Fibroblast of skin of abdomen (primary cell): ENCODE measurements at places on chromosomes 3 and 15.

- no peak for DNase-seq
These were observed 1.1 kb downstream of the CNTN4 start for GRCh38 chr3:2099779-2100191.

DNA sequence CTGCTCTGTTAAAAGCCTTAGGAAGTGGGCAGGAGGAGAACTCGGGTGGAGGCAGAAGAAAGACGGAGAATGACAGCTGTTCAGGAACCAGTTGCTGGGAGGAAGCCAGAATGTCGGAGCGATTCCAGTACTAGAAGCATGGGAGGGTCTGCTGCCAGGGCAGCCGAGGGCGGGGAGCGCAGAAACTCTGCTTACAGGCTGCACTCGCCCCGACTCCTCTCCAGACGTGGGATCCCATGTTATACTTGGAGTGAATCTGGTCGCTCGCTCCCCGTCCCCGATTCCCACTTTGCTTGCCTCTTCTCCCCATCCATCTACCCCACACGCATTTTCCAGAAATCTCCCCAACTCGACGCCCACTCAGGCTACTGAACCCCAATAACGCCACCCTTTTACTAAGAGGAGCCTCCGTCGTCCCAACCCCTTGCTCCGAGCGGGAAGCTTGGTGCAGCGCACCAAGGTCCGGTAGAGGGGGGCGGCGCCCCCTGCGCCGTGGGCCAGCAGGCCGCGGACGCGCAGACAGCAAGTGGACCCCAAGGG is 665 bp downstream of the GATM start:
- no peak for DNase-seq

DNA sequence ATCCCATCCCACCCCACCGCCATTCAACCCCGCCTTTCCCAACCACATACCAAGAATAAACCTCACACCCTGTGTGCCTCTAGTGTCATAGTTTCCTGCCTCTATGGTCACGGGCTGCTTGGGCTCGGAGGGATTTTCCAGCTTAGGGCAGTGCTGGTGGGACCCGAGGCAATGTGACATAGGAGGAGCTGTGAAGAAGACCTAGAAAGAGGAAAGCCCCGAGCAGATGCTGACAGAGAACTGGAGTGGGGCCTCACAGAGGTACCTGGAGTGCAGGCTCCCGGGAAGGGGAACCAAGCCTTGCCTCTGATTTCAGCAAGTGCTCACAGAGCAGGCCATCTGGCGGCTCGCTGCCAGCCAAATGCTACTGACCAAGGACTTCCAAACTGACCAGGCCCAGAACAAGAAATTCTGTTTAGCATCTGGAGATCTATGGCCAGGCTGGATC is 27.5 kb downstream of the BHLHE40 start:
- DNase-seq: no peak

- peak; percentile 10 for DNase-seq
These were observed 405.9 kb downstream of the SOX2 start for GRCh38 chr3:182117583-182117982.

GRCh38 chr3:100210772-100211135 is 50.0 kb upstream of the TBC1D23 start:
- DNase-seq: peak; percentile 65

DNA sequence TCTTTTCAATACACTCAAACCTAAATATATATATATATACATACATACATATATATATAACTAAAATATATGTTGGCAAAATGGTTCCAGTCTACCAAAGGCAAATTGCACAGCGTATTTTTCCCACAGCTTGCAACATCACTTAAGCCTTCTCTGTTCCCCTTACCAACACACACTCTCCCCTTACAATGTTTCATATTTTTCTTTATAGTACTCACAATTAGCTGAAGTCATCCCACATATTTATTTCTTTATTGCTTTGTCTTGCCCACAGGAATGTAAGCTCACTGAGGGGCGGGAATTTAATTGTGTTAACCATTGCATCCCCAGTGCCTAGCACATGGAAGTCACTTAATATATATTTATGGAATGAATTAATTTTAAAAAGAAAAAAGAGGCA is 288.3 kb downstream of the ULK4 start:
- DNase-seq: peak; percentile 71

DNA sequence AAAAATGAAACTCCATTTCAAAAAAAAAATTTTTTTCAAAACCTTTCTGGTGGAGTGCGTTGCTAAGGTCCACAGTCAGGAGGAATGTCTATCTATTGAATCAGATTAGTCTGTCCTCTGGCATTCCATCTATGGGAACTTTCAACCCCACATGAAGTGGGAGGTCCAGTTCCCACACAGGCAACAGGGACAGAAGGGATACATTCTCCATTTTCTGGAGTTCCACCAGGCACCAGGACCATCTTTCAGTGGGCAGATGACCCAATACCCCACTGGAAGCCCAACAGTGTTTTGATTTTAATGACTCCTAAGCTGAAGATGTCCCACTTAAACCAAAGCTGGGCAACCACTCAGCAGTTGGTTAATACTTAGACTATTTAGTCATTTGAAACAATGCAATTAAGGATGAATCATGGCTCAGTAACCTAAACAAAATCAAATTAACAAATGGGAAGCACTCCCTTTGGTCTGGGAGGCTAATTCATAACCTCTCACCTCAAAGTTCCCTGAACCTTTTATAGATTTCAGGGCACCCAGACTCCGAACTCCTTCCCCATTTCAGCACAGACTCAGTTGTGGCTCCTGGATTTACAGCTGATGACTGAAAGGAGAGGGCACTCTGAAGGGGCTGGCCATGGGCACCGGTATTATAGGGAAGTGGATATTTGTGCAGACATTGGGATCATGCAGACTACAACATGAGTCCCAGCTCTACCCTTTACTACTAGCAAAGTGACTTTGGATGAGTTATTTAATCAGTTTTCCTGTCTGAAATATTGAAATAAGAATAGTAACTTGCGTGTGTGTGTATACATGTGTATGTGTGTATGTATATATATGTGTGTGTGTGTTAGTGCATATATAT is 264.3 kb upstream of the LRTM1 start:
- DNase-seq: peak; percentile 99

DNA sequence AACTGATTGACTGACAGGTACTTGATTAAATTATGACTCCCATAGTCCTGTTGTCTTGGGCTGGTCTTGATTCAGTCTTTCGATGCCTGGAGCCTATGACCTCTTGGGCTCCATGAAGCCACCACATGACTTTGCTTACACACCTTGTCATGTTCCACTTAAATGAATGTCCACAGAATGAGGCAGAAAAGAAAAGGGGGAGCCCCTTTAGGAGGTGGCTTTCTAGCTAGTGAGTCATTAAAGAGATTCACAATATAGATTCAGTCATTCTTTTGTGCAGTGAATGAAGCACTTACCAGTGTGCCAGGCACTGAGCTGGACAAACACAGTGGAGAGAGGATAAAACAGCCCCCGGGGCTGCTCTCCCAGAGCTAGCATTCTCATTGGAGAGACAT is 17.1 kb downstream of the VIPR1 start:
- no peak for DNase-seq

GRCh38 chr15:59437142-59437816 is 707 bp upstream of the FAM81A start:
- no peak for DNase-seq

- DNase-seq: no peak
These were observed 121.6 kb upstream of the AADACL2 start for GRCh38 chr3:151612115-151612514.

DNA sequence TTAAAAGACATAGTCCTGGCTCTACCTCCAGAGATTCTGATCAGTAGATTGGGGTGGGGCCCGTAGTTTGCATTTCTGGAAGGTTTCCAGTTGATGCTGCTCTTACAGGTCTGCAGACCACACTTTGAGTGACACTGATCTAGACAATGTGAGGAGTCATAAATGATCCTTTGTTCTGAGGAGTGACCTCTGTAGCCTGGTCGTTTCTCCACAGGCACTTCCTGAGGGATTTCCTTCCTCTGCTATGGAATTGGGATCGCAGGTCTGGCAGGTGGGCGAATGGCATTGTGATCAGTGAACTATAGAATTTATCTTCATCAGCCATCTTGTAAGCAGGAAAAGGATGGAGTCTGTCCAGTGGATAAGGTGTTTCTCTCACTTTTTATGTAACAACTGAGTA is 5.5 kb downstream of the GFM1 start:
- DNase-seq: no peak

- peak; percentile 43 for DNase-seq
These were observed 61.1 kb downstream of the XXYLT1 start for GRCh38 chr3:195209847-195210265.

DNA sequence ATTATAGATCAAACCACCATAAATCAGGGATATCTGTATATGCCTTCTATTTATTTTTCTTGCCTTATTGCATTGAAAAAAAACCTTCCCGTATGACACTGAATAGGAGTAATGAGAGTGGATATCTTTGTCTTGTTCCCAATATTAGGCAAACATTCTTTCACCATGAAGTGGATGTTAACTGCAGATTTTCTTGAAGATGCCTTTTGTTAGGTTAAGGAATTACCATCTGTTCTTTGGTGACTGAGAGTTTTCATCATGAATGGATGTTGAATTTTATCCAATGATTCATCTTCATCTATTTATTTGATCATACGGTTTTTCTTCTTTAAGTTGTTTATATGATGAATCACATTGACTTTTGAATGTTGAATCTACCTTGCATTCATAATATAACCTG is 47.1 kb upstream of the MECOM start:
- no peak for DNase-seq

GRCh38 chr15:25381579-25381978 is 57.2 kb downstream of the UBE3A start:
- no peak for DNase-seq

- DNase-seq: no peak
These were observed 156.8 kb upstream of the ICE2 start for GRCh38 chr15:60635507-60636352.

- DNase-seq: peak; percentile 31
These were observed 23.5 kb downstream of the LSM3 start for GRCh38 chr3:14201940-14202684.

- peak; percentile 25 for DNase-seq
These were observed 860.3 kb upstream of the SEMA6D start for GRCh38 chr15:46856839-46857502.

GRCh38 chr3:68403741-68404140 is 528.6 kb downstream of the TAFA4 start:
- no peak for DNase-seq

DNA sequence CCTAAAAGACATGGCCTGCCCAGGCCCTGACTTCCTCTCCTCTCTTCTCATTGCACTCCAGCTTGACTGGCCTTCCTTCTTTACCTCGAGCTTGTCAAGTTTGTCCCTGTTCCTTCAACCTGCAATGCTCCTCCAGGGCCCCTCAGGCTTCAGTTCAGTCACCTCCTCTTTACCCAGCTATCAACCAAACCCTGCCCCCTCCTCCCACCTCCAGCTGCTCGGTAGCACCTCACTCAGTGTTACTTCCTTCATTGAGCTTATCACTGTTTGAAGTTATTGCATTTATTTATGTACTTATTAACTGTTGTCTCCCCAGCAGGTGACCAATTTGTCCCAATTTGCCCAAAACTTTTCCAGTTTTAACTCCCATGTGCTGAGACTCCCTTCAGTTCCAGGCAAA is 95.8 kb upstream of the UBE2E1 start:
- no peak for DNase-seq

DNA sequence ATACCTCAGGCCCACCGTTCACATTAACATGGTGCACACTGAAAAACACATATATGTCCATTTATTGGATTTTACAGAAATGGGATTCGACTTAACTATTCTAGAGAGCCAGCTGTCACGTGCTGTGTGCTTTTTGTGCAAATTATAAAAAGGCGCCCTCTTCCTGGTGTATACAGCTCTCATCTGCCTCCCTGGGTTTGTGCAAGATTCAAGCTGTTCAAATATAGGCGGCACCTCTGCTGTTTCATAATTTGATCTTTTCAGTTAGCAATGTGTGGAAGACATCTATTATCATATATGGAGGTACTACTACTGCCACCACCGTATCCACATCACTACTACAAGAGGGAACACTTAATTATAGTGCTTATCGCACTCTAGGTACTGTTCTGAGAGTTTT is 187.6 kb downstream of the EBLN2 start:
- DNase-seq: no peak

DNA sequence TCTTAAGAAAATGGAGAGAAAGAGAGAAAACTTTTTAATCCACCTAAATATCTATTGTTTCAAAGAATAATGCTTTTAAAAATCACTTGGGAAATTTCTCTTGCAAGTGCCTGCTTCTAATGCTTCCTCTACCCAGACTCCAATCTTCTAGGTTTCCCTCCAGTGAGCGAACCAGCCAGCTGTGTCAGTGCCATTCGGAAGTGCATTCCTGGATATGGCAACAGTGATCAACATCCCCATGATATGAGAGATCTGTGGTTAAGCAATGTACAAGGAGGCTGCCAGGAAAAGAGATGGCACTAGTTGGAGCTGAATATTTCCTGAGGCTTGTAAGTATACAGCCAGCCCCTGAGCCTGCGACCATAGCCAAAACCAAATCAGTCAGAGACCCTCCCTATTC is 53.3 kb upstream of the KCNMB2 start:
- DNase-seq: no peak

- DNase-seq: peak; percentile 56
These were observed 285.4 kb upstream of the ROPN1 start for GRCh38 chr3:124277144-124277890.

DNA sequence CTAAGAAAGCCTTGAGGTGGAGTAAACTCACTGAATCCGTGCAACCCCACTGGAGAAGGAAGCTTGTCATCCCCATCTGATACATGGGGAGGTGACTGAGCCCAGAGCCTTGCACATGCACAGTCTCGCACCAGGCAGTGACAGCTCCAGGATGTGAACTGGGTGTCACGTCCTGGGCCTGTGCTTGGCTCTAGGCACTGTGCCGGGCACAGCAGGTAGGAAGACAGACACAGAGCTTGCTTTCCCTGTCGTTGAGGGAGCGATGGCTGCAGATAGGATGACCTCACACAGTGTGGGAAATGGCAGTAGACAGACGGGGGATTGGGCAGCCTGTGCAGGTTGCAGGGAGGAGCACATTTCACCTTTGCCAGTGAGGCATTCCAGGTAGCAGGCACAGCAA is 12.2 kb upstream of the ATP2B2 start:
- no peak for DNase-seq

DNA sequence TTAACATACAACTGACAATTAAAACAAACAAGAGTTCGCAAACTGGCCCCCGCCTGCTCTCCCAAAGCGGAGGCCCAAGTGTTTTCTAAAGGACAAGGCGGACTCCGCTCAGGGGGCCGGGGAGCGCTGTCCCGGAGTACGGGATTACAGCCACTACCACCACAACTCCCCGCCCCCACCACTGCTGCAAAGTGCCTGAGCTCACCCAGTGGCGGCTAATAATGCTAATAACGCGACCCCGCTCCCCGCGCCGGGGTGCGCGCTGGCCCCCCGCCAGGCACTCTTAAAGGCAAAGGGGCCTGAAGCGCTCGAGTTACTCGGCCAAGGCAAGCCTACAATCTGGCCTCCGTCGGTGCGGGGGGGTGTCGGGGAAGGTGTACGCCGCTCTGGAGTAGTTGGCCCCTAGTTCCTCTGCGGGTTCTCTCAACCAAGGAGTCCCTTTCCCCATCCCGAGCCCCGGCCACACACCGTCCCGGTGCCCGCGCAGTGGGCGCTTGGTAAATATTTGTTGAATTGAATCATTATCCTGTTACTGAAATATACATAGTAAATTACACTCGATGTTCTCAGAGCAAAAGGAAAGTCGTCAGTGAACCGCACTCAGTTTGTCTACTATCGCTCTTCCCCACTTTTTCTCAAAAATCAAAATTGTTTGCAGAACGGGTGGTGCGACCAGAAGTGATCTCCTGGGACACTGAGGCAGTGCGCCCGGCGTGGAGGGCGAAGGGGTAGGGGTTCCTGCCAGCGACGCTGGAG is 827 bp downstream of the WNT5A start:
- peak; percentile 88 for DNase-seq
